ENCODE measurements at places on chromosomes 11 and 22. TPM values are rescaled to one million over a fixed set of nuclear protein-coding genes. Genes with fewer than 3 reads are reported as not detected.

Gene NXPE1
- not detected for total RNA-seq

Gene IMMP1L
- 48.4 TPM for total RNA-seq

Gene SMTNL1
- total RNA-seq, result not detected

Gene LRRC56
- 0.23 TPM for total RNA-seq

Gene EMID1
- total RNA-seq, result 0.14 TPM

Gene MS4A14
- not detected for total RNA-seq

All from airway epithelial cell (primary cell).